ENCODE measurements at places on chromosomes 5 and 9.

DNA sequence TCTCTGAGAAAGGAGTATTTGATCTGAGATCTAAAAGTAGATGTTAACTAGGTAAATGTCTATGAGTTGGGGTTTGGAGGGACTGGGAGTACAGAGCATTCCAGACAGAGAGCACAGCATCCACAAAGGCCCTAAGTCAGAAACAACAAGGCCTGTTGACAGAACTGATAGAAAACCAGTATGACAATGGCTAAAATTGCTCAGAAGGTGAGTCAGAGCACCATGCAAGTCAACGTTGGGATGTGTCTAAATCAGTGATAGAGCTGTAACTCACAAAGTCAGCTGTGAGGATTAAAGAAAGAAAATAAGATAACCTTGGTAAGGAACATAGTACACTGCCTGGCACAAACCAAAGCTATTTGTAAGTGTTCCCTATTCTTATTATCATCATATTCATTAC lies 124.0 kb downstream of the CETN3 start:
- no peak for DNase-seq

- DNase-seq, result no peak
These were observed 502.9 kb downstream of the RASEF start for GRCh38 chr9:82560036-82560435.

GRCh38 chr9:114551750-114552685 lies 35.6 kb upstream of the ATP6V1G1 start:
- no peak for DNase-seq

- no peak for DNase-seq
These were observed 10.8 kb downstream of the KCNV2 start for GRCh38 chr9:2727966-2728613.

DNA sequence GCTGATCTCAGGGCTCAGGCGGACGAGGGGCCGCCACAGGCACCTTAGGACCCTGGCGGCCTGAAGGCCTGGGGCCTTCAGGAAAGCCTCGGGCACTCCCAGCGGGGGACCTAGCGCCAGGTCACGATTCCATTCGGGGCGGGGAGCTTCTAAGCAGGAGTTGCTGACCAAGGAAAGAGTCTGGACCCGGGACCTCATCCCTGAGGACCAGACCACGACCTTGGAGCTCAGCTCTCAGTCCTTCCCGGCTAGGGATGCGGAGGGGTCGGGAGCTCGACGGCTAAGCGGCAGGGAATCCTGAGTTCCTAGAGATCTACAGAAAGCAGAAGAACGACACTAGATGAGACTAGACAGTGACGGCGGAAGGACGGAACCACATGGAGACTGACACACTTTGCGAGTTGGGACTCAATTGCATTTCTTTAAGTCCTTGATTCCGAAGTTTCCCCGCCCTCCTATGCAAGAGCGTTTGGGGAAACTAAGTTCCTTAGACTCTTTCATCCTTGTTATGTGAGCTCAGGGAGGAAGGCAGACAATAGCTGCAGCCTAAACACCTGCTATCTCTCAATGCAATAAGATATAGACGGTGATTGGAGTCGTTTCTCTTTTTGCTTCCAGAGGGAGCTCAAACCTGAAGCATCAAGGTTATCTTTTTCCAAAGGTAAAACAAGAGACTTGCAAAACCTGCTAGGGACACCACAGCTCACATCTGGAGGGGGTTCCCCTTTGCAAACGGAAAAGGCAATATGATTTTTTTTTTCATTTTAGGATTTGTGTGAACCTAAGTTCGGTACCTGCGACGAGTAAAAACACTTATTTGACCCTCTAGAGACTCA lies 9.7 kb downstream of the NR2F1-AS1 start:
- DNase-seq, result no peak

- no peak for DNase-seq
These were observed 6.5 kb downstream of the PPP6C start for GRCh38 chr9:125183054-125183453.

- DNase-seq, result no peak
These were observed 39.4 kb downstream of the UBE2QL1 start for GRCh38 chr5:6488021-6488420.

GRCh38 chr5:141963701-141964100 lies 5.2 kb upstream of the RNF14 start:
- DNase-seq, result no peak

DNA sequence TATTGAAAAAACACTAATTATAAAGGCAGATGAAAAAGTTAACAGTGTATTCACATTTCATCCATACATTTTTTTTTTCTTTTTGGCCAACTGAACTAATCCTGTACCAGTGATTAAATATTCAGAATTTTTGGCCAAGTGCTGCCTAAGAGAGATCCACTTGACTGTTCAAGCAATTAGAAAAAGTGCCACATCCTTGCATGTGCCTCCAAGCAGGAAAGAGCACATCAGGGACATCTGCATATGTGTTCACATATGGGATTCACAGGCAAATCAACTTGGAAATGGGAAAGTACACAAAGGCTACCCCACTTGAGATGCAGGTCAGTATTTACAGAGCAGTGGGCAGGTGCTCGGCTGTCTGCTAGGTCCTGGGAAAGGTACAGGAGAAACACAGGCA lies 163.3 kb upstream of the LHFPL2 start:
- no peak for DNase-seq

GRCh38 chr5:167871091-167871490 lies 420.4 kb upstream of the WWC1 start:
- no peak for DNase-seq

DNA sequence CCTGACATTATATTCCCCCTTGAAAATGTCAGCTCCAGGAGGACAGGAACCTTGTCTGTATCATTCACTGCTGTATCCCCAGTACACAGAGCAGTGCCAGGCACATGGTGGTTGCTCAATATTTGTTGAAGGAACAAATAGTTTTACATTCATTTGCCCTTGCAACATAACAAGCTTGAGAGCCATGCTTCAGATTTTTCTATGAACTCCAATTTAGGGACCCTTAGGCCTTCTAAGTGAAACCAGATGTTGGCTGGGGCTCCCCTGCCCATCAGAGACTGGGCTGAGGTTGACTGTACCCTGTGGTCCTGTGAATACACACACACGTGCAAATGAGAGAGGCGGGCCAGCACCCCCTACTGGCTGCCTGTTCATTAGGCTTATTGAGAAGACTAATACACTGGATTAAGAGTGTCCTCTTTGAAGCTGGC lies 214.9 kb upstream of the WWC1 start:
- no peak for DNase-seq

GRCh38 chr5:119290607-119291006 lies 65.2 kb upstream of the TNFAIP8 start:
- no peak for DNase-seq

DNA sequence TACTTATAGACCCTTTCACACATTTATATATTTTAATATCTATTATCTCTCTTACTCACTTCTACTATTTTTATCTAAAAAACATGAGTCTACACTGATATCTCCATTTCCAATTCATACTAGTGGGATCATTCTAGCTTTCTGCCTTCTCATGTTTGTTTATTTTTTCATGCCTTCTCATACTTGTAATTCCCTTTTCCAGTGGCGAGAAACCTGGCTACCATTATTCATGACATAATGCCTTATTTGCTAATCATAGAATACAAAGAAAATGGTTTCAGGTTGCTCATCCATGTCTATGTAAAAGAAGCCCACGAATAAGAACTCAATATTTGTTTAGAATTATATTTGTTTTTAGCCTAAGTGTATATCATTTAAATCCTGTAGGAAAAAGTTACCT lies 232.7 kb upstream of the ACTBL2 start:
- DNase-seq, result no peak

GRCh38 chr5:175826980-175827379 lies 44.4 kb upstream of the CPLX2 start:
- no peak for DNase-seq

DNA sequence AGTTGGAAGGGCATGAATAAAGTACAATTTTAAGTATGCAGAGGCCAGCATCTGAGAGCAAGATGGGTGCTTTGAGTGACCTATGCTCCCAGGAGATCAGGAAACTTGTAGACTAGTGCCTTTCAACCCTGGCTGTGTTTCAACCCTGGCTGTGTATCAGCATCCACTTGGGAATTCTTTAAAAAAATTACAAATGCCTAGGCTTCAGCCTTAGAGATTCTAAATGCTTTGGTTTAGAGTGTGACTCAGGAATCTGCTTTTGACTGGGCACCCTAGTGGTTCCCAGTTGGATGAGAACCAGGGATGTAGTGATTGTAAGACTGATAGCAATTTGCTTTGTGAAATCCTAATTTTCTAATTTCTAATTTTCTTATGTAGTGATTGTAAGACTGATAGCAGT lies 65.6 kb downstream of the RALGPS1 start:
- no peak for DNase-seq

- no peak for DNase-seq
These were observed 14.9 kb upstream of the COL27A1 start for GRCh38 chr9:114140401-114140800.

DNA sequence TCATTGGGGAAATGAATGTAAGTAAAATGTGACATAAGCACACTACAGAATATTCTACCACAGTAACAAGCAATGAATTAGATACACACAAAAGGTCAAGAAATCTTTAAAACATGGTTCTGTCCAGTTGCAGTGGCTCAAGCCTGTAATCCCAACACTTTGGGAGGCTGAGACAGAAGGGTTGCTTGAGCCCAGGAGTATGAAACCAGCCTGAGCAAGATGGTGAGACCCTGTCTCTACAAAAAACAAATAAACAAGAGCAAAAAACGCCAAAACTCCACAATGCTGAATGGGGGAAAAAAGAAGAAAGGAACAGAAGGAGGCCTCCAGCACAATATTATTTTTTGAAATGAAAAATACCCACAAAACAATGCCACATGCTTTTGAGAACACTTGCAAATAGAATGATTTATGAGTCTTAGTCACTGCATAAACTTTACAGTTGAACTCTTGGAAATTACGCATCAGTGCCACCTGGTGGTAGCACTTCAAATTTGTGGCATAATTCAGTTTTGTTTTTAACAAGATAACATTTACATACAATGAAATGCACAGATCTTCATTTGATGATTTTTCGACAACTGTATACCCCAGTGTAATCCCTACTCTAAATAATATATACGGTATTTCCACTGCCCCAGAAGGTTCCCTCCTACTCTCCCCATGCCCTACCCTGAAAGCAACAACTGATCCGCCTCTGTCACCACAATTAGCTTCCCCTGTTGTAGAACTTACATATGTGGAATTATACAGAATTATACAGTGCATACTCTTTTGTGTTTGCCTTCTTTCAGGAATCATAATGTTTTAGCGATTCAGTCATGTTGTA lies 14.4 kb upstream of the SPINK4 start:
- DNase-seq, result peak; percentile 79

- no peak for DNase-seq
These were observed 15.7 kb upstream of the SNX30 start for GRCh38 chr9:112734892-112735291.

DNA sequence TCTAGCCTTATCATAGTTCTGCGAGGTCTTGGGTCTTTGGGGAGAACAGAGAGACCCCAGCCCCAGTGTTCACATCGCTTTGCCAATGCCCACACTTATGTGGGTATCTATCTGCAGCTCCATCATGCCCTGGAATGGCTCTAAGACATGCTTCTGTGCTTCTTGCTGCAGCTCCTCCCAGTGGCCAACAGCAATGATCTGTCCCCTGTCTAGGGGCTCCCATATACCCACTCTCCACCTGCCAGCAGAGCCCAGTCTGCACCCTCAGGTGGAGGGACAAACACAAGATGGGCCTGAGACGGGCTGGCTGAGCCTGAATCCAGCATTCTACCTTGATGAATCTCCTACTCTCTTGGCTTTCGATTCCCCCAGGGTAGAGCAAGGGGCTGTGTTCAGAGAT lies 14.6 kb upstream of the DAP start:
- no peak for DNase-seq
